ENCODE measurements at places on chromosomes 11 and 22.

- DNase-seq, result no peak
These were observed 45.5 kb upstream of the FAT3 start for GRCh38 chr11:92179017-92179670.

DNA sequence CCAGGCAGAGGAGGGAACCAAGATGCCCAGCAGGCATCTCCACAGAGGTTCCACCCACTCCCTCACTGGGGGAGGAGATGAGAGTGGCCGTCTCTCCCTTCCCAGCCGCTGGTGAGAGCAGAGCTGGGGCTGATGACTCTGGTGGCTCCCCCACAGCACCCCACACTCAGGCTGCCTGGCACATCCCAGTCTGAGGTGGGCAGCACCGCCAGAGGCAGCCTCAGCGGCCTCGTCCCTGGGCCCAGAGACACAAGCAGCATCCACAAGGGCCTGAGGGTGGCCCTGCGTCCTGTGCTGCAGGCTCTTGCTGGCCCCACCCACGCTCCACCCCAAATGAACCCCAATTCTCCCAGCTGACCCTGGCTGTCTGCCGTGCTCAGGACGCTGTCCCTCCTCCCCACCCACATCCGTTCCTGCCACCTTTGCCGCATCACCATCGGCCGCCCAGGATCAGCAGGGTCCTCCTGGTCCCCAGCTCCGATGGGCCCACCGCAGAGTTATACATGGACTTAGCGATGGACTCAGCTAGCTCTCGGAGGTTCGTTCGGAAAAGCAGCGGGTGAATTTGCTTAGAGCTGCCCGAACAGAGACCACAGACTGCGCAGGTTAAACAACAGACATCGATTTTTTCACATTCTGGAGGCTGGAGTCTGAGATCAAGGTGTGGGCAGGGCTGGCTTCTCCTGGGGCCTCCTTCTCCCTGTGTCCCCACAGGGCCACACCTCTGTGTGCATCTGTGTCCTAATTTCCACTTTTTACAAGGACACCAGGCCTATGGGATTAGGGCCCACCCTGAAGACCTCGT, 20.2 kb upstream of the CTSD start:
- no peak for DNase-seq

DNA sequence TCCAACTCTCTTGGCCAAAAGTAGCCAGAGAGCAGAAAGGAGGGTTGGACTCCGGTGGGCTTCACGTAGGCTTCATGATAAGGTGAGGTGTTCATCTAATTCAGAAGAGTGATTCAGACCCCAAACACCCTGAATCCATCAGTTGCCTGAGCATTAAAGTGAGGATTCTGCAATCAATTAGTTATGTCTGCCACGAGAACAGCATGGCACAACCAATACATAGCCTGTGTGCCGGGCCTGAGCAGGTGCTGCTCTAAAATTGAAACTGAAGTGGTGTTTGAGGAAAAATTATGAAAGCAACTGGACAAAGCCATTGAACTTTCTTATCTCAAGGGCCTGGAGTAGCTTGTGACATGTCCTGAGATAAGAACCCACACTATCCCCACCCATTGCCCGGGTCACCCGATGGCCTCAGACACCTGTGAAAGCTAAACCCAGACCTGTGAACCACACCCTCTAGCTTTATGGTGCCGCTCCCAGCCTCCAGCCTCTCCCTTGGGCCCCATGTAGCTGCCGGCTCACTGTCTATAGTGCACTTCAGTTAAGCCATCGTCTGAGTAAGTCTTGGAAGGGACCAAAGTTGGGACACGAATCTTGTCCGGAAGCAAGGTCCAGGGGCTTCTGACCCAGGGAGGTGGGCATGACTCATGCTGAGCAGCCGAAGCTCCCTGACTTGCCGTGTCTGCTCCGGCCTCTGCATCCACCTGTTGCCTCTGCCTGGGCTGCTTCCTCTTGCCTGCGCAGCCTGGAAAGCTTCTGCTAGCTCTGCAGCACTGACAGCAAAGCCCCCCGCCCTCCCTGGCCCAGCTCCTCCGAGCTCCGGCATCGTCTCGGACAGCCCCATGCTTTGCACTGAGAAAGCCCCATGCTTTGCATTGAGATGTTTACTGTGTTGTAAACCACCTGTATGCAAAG, 5.7 kb upstream of the MYEOV start:
- no peak for DNase-seq

DNA sequence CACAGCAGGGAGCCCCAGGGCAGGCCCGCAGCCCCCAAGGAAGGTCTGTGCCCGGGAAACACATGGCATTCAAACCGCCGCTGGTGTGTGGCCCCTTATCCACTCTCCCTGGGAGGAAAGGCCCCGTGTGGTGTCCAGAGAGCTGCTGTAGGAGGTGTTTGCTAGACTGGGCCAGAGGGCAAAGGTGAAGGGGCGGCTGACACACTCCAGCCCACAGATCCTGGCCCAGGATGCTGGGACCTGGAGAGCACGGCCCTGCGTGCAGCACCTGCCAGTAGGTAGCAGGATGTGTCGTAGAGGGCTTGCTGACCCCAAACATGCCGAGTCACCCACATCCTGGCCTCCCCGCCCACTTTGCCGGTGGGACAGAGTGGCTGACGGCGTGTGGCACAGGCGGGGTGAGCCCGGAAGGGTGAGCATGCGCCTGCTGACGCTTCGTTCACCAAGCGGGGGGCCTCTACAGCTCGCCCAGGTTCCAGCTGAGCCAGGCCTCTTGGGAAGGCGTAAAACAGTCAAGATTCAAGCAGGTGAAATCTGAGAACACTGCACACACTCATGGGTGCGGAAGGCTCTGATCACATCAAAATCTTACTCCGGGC, 11.0 kb downstream of the OSBPL5 start:
- DNase-seq, result no peak

DNA sequence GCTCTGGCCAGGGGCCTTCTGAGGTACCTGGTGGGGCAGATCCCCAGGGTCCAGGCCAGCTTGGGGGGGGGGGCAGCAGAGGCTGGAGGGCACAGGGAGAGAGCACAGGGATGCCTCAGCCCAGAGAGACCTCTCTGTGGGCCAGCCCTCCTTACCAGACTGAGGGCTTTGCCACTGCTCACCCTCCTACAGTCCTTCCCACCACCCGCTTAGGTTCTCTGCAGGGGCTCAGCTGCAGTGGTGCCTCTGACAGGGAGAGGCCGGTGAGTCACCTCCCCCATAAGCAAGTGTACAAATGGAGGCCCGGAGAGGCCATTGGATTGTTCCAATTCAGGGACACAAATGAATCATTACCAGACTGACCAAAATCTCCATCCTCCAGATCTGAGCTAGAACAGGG, 68.1 kb upstream of the LMO1 start:
- no peak for DNase-seq

GRCh38 chr22:32706149-32706548, 95.4 kb upstream of the TIMP3 start:
- DNase-seq, result no peak

- DNase-seq, result no peak
These were observed 1075.3 kb downstream of the TBC1D22A start for GRCh38 chr22:47837703-47838102.

All from RWPE1 (cell line).